Stimulated activated CD4-positive, alpha-beta T cell treated with anti-CD3 and anti-CD28 coated beads, TNF-alpha, amount 100 ng/mL, for 4 hours (primary cell): ENCODE measurements at places on chromosomes 4 and X.
A peak's percentile ranks its signal among the peaks of the same experiment; 100 is the strongest.

GRCh38 chr4:175708739-175709138 lies 103.3 kb downstream of the GPM6A start:
- DNase-seq: no peak

GRCh38 chr4:166594326-166594946 lies 639.9 kb downstream of the SPOCK3 start:
- no peak for DNase-seq

DNA sequence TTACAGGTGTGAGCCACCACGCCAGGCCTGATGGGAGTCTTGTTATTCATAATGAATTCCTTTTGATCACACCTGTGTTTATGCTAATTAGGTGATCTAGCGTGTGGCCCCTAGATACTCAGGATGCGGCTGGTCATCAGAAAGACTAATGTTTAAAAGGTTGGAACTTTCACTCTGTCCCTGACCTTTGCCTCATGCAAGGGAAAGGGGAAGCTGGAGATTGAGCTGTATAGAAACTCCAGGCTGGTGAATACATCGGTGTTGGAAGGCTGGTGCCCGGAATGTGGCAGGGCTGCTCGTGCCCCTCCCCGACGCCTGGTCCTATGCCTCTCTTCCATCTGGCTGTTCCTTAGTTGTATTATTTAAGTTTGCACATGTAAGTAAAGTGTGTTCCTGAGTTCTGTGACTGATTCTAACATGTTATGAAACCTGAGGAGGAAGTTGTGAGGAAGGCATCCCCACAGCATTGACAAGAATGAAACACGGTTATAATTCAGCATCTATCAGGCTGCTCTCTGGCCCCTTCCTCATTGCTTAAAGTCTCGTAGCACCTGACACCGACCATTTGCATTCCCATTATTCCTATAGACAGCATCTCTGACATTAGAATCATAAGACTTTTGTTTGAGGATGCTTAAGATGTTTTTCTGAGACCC lies 28.9 kb downstream of the CASP3 start:
- no peak for DNase-seq

DNA sequence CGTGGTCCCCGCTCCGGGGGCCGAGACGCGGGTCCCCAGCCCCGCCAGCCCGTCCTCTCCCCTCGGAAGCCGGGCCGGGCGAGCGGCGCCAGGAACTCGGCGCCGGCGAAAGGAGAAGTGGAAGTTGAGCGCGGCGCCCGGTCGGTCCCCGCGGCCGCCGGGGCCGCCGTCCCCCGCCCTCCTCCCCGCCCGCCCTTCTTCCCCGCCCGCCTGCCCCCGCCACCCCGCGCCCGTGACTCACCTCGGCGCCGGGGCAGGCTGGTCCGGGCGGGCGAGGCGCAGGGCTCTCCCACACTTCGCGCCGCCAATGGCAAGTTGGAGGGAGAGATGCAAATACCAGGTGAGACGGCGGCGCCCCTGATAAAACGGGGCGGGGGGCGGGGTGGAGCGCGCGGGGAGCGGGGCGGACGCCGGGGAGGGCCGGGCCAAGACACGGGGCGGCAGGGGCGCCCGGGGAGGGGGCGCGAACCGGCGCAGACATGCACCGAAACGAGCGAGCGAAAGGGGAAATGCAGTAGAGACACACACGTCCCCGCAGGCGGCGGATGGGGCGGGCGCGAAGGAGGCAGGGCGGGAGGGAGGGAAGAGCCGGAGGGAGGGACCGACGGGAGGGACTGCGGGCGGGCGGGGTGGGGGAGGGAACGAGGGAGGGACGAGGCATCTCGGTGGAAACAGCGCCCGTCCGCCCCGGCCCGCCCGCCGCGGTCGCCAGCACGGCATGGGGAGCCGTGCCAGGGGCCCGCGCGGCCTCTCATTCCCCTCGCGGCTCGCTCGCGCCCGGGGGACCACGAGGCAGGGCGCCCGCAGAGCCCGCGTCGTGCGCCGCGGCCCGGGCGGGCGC lies at the start of gene ELF4:
Gene ELF4 (minus strand): TSS at position 119 of the 841 bp plus-strand sequence. CDS start 29,167 bp downstream, outside the sequence.
- peak; percentile 39 for DNase-seq
